Endothelial cell of umbilical vein (primary cell): ENCODE measurements at places on chromosomes 4 and X. TPM values are rescaled to one million over a fixed set of nuclear protein-coding genes. Genes with fewer than 3 reads are reported as not detected.

Gene GPR119
- total RNA-seq, result not detected in 2 replicates

Gene HSFX3
- total RNA-seq, result not detected in 2 replicates

Gene TGIF2LX
- total RNA-seq, result not detected in 2 replicates

Gene METAP1
- 38.8 and 39.8 TPM in 2 replicates for total RNA-seq

Gene RHOXF2B
- total RNA-seq, result not detected in 2 replicates

Gene ZXDA
- 5.0 and 5.4 TPM in 2 replicates for total RNA-seq

Gene ABCB7
- total RNA-seq, result 20.7 and 22.0 TPM in 2 replicates

Gene RBM3
- 477 and 485 TPM in 2 replicates for total RNA-seq

Gene NAA11
- total RNA-seq, result not detected in 2 replicates

Gene NAP1L2
- total RNA-seq, result 1.0 and 1.1 TPM in 2 replicates

Gene GPRASP1
- 2.1 and 2.4 TPM in 2 replicates for total RNA-seq

Gene SERPINA7
- total RNA-seq, result not detected in 2 replicates

Gene CTAG1B
- not detected in 2 replicates for total RNA-seq

Gene RIPPLY1
- total RNA-seq, result not detected in 2 replicates

Gene EDA2R
- 0.39 and 1.9 TPM in 2 replicates for total RNA-seq

Gene SPANXC
- not detected in 2 replicates for total RNA-seq

Gene SMR3B
- not detected in 2 replicates for total RNA-seq

Gene RTL5
- total RNA-seq, result 1.7 and 2.1 TPM in 2 replicates

Gene GPR143
- 9.3 and 9.7 TPM in 2 replicates for total RNA-seq

Gene CRMP1
- total RNA-seq, result not detected in 2 replicates

Gene DUSP21
- total RNA-seq, result not detected in 2 replicates

Gene FGD1
- total RNA-seq, result 18.0 and 19.6 TPM in 2 replicates

Gene PAGE5
- not detected in 2 replicates for total RNA-seq

Gene GPR50
- total RNA-seq, result not detected in 2 replicates

Gene MAGEA2B
- not detected in 2 replicates for total RNA-seq

Gene MAGEA6
- not detected in 2 replicates for total RNA-seq

Gene STS
- total RNA-seq, result 3.6 and 4.9 TPM in 2 replicates

Gene YIPF7
- not detected in 2 replicates for total RNA-seq

Gene AMTN
- not detected in 2 replicates for total RNA-seq

Gene MEPE
- total RNA-seq, result not detected in 2 replicates

Gene ERVMER34-1
- total RNA-seq, result not detected in 2 replicates

Gene DCAF8L2
- 0.15 TPM in 1 of 2 replicates, not detected in the other for total RNA-seq

Gene ETDC
- not detected in 2 replicates for total RNA-seq

Gene NCAPG
- total RNA-seq, result 63.4 and 66.4 TPM in 2 replicates

Gene VCX3B
- total RNA-seq, result not detected in 2 replicates

Gene PDCL2
- not detected in 2 replicates for total RNA-seq

Gene DRP2
- 0.31 and 0.78 TPM in 2 replicates for total RNA-seq

Gene SPARCL1
- not detected in 2 replicates for total RNA-seq

Gene TMPRSS11D
- not detected in 2 replicates for total RNA-seq
